ENCODE measurements at places on chromosomes 12 and 14.
A peak's percentile ranks its signal among the peaks of the same experiment; 100 is the strongest.

- peak; percentile 64 for DNase-seq
These were observed 68.2 kb upstream of the ETV6 start for GRCh38 chr12:11581179-11581755.

DNA sequence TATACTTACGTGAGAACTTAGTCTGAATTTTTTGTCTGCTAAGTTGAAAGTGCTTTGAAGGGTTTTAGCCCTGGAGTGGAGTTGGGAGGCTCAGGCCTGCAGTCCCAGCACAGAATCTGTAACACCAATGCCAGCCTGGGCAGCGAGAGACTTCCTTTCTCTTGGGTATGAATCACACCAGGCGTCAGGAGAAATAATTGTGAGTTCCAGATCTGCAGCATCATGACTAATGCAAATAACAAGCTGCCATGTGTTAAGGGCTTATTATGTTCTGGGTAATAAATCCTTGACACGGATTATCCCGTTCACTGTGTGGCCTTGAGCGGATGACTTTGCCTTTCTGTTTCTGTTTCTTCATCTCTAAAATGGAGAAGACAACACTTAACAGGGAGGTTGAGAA, 70.6 kb downstream of the B4GALNT3 start:
- DNase-seq, result no peak

DNA sequence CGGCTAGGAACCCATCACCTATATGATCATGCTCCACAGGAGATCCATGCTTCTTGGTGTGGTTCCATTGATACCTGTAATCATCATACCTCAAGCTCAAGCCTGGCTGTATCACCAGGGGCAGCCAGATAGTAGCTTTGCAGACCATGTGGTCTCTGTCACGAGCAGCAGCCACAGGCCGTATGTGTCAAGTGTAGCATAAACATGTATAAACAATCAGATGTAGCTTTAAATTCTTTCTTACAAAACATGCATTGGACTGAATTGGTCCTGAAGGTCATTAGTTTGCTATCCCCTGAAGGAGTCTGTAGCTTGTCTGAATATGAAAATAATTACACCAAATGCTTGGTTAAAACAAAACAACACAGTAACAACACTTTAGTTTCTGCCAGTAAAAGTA, 1223.2 kb upstream of the TMEM132C start:
- no peak for DNase-seq

DNA sequence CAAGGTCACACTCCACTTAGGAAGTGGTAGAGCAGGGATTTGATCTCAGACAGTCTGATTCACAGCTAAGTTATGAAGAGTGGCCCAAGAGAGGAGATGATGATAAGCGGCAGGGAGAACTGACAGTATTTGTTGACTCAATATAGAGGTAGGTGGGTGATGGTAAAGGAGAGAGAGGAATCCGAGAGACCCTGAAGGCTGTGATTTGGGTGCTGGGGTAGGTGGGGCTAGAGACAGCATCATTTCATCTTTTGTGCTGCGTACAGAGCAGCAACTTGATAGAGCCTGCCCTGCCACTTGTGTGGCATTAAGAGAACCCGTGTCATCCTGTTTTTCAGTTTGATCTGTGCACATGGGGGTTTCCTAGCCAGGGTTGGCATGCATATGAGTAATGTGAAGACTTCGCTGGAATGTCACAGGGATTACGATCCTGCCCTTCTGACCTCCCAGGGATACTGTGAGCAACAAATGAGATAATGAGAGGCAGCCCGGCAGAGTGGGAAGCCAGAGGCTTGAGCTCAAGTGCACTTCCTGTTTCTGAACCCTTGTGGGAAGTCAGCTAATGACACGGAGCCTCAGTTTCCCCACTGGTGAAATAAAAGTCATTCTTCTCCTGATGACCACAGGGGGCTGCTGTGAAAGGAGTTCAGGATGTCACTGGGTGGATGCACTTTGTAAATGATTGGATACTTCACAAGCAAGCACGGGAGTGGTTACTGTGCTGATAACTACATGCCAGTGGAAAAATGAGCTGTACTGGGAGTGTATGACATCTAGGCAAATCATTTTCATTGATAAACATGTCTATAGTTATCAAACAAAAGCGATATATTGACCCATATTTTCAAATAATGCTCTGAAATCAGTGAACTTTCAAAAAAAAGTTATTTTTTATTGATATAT, 59.5 kb upstream of the IGF1 start:
- no peak for DNase-seq

DNA sequence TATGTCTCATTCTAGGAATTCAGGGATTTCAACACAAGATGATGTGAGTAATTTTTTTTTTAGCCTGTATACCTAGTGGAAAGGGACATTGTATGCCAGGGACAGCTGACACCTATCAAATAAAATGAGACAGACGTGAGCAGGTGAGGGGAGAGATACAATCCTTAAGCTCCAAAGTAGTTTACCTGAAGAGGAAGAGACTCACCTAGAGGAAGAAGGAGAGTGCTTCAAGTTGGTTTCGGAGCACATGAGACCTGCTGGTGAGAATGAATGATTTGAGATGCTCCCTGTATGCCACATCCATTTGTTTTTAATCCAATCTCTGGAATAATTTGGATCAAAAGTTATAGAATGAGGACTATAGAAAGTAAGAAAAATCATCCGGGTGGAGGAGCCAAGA, 915.4 kb upstream of the FBXO33 start:
- DNase-seq, result no peak

- DNase-seq, result no peak
These were observed 184.4 kb upstream of the SLC38A2 start for GRCh38 chr12:46556819-46557524.

GRCh38 chr14:101586531-101587430, 25.5 kb downstream of the DIO3 start:
- DNase-seq, result no peak

GRCh38 chr12:9349888-9350885, 142.0 kb upstream of the PZP start:
- DNase-seq, result no peak

GRCh38 chr14:32666308-32666707, 272.4 kb upstream of the NPAS3 start:
- no peak for DNase-seq

DNA sequence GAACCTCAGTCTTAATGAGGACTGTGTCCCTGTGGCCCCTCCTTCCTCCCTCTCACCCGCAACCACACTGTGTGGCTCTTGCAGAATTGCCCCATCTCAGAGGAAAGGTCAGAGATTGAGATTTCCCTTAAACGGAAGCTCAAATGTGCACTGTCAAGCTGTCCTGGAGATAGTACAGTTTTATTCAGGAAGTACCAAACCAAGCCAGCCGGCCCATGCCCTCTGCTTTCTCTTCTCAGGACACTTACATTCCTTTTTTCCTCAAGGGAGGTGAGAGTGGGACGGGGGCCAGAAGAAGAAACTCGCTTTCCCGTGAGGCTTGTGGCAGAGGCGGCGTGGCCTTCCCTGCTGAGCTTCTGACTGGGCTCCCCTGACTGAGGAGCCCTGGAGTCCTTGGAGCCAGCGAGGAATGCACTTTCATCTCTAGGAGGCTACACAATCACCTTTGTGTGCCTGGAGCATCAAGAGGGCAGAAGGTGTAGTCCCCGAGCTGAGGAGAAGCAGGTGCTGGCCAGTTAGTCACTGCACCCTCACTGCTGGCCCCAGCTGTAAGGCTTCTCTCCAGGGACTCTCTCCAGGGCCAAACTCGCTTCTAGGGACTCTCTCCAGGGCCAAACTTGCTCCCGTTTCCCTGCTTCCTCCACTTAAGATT, 24.1 kb upstream of the ATP2A2 start:
- no peak for DNase-seq

DNA sequence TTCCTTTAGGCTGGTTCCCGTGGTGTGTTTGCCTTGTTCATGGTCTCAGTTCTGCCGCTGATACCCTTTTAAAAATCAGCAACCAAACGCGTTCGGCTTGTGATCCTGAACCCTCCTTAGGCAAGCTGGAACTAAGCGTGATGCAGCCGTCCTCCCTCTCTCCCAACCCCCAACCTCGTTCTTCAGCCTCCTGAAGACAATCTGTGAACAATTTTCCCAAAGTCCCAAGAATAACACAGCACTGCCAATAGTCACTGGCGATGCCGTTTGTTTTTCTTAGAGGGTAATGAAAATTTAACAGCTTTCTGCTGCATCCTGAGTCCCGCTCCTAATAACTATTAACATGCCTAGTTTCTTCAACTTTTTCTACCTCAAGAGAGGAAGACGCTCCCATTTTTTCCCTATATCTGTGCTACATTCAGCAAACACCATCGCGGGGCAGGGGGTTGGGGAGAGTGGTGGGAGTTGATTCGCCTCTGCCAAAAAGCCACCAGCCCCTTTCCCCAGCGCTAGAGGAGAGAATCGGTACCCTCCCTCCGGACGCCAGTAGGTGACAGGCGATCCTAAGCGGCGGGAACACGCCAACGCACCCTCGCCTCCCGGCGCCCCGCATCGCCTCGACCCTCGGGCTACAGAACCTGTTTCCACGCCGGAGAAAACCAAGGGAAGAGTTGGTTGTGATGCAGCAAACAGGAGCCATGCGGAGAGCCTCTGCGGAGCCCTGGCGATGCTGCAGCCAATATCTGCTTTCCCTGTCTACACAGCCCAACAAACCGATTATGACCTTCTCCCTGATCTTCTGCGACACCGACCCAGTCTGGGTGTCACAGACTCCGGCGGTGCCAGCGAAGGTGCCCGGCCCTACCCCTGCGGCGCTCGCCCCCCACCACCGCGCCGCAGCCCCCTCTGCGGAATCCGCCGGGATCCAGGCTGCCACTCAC, 752 bp downstream of the PRICKLE1 start:
- no peak for DNase-seq

DNA sequence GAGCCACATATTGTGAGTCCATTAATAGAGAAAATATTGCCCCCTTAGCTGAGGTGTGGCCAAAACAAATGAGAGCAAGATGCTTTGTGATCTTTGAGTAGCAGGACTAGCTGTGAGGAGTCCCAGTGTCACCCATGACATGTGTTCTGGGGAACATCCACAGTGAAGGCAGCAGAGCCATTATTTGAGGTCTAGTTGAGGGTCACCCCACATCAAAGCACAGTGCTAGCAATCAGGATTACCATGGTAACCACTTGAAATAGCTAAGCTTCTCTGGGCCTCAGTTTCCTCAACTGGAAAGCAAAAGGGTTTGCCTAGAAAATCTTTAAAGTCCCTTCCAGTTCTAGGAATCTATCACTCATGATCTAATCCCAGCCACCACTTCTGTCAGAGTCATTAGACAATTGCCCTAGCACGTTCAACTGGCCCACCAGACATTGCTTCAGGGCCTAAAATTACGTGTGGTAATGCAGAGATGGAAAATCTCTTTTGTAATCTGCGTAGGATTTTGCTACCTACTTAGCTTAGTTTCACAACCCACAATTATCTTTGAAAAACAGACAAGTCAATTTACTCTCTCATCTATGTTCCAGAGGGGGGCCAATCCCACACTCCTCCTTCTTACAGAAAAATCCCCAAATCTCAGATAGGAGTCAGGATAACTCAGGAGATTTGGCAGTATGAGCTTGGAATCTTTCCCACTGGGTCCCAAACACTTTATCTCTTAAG, 251.2 kb upstream of the EGLN3 start:
- no peak for DNase-seq

- no peak for DNase-seq
These were observed 506 bp upstream of the TBX5 start for GRCh38 chr12:114406316-114406983.

DNA sequence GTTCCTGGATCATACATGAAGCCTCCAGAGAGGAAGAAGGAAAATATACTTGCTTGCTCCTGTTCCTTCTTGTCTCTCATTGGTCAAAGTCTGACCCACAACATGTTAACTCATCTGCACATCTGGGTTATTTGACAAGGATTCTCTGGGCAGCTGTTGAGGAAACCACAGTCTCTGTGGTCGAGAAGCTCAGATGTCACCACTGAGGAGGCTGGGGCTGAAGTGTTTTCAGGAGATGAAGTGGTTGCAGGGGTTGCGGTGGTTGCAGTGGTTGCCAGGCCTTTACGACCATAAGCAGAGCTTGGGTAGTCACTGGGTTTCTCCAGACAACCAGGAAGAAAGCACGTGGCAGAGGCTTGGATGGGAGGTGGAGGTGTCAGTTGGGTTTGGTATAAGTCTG, 265.0 kb upstream of the LRIG3 start:
- no peak for DNase-seq

DNA sequence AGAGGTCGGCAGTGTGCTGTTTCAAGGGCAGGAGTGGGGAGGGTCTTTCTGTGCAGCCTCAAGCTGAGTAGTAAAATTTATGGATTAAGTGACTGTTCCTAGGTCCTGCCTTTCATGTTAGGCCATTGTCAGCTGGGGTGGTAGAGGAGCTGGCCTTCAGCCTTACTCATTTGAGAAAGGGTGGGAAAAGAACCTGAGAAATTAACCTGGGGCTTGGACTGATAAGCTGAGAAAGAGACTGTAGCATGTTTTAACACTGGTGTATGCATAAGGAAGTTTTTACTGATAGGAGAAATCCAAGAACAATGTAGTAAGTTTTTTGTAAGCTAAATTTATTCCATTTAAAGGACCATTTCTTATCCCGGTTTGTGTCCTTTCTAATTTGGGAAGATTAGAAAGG, 20.7 kb downstream of the IFT43 start:
- no peak for DNase-seq

DNA sequence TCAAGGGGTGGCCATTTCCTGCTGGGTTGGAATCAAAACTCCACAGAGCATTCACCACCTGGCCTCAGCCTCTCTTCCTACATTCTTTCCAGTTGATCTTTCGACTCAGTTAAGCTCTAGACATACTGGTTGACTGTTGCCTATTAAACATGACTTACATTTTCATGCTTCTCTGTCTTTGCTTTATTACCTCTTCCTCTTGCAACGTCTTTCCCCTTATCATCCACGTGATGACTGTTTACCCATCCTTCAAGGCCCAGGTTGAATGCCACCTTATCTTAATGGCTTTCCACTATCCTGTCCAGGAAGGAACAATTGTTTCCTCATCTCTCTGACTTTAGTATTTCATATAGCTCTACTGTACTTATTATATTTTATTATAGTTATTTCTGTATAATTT, 24.4 kb upstream of the CCDC175 start:
- DNase-seq, result no peak

DNA sequence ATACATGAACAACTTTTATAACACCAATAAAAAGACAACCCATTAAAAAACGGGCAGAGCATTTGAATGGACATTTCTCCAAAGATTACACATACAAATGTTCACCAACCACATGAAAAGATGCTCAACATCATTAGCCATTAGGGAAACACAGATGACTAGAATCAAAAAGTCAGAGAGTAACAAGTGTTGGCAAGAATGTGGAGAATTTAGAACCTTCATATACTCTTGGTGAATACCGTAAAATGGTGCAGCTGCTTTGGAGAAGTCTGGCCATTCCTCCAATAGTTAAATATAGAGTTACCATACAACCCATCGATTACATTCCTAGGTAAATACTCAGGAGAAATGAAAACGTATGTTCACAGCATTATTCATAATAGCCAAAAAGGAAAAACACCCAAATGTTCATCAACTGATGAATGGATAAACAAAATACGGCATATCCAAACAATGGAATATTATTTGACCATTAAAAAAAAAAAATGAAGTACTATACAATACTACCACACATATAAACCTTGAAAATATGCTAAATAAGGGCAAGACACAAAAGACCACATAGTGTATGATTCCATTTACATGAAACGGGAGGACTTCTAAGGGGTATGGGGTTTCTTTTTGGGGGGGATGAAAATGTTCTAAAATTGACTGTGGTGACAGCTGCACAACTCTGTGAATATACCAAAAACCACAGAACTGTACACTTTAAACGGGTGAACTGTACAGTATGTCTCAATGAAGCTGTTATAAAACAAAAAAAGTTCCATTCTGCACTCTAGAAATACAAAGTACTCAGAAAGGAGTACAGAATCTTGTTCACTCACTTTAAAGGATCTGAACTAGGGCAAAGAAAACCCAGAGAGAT, 3.2 kb downstream of the CORO1C start:
- DNase-seq, result no peak
